ENCODE measurements at places on chromosomes 13 and 19. TPM values are rescaled to one million over a fixed set of nuclear protein-coding genes. Genes with fewer than 3 reads are reported as not detected.

- no peak for DNase-seq
Measured at GRCh38 chr13:34358811-34359513, 541.0 kb downstream of the RFC3 start.

DNA sequence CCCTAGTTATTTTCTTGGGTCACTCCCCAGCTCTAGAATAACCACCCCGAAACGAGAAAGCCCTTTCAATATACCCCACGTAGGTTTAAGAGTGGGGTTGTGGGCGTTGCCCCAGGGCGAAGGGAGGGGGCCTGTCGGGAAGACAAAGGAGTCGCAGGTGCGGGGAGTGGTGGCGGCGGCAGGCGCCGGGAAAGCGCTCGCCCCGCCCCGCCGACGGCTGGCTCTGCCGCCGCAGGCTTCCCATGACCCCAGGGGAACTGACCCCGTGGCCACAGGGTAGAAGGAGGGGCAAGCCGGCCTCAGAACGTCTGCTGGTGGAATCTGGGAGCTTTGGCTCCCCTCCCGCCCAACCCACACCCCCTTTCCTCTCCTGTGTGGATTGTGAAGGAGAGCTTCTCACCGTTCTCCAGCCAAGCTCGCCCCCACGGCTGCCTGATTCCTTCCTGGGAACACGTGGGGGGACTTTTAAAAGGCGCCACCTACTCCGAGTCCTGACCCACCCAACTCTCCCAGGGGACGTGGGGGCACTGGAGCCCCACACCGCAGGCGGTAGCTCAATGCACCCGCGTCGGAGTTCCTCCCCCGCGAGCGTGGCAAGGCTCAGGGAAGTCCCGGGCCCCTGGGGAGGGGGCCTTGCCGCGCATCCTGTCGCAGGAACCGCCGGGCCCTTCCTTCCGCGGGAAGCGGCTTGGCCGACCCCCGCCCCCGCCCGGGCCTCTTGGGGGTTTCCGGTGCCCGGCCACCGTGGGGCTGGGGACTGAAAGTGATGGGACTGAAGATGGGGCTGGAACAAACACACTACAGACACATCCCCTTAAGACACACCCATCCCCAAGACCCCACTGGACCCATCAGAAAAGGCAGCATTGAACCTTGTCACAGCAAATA is 5.5 kb downstream of the IER2 start:
- peak; percentile 70 for DNase-seq

DNA sequence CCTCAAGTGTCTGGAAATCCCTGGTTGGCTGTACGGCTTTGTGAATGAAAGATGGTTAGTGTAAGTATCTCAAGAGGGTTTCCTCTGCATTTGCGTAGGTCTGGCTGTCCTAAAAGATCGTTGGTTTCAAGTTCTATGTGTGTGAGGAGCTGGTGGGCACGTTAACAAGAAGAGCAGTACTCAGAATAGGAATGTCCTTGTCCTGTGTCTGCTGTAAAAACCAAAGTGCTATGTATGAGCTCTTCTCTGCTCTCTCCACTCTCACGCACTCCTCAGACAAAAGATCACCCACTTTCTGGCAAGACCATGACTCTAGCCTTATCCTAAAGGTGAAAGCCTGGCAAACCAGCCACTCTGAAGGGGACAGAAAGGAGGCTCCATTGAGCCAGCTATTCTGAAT is 39.1 kb downstream of the USP12 start:
- DNase-seq = no peak

DNA sequence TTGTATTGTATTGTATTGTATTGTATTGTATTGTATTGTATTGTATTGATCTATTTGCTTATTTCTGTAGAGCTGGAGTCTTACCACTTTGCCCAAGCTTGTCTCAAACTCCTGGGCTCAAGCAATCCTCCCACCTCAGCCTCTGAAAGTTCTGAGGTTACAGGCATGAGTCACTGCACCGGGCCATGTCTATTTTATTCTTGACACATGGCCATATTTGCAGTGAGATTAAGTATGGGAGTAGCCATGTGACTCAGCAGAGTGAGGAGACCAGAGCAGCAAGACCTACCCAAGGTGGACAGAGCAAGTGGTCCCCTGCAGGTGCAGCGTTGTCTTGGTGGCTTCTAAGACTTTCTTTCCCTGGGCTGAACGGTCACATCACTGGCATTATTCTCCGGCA is 49.1 kb upstream of the UBAC2 start:
- no peak for DNase-seq

- DNase-seq = no peak
Measured at GRCh38 chr13:73416093-73416492, 357.3 kb downstream of the KLF5 start.

DNA sequence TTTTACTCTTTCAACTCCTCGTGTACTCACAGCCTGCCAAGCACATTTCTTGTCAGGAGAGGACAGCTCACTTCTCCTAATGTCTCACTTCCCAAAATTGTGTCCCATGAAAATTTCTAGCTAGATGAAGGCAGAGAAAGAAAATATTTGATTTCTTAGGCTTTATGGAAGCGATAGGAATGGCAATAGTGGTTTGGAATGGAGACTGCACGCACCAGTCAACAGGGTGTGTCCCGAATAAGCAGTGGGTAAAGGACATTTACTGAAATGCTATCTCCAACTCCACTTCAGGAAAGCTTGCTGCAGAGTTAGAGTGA is 321 bp upstream of the ZNF222 start:
- no peak for DNase-seq

DNA sequence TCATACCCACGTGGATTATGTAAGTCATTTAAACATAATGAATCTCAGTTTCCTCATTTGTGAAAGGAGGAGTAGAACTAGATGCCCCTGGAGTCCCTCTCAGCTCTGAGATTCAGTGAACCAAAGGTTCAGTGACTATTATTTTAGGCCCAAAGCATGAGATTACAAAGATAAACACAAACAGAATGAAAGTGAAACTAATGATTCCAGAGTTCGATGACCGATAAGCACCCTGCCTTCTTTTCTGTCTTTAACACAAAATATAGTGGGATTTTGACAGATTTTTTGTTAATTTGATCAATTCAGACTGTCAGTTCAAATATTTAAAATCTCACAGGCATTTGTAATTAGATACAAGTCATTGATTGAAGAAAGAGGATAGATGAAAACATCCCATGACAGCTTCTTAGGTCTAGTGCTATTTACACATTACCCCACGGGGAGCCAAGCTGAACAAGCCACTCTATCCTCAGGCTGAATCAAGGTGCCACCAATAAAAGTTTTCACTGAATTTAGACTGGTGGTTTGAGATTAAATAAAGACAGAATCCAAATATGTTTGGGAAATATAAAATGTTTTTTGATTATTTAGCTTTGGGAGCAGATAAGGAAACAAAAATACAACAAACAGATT is 64.6 kb upstream of the RAP2A start:
- no peak for DNase-seq

- peak; percentile 45 for DNase-seq
Measured at GRCh38 chr19:41753159-41753558, 2.2 kb upstream of the CEACAM6 start.

GRCh38 chr13:101846701-101847100 is 394.2 kb downstream of the ITGBL1 start:
- no peak for DNase-seq

CEACAM7 gene
- total RNA-seq = 2.6 TPM
